ENCODE measurements at places on chromosomes 2 and 18.
A peak's percentile ranks its signal among the peaks of the same experiment; 100 is the strongest.

GRCh38 chr2:48016225-48017019 is 110.1 kb upstream of the FBXO11 start:
- DNase-seq = no peak

DNA sequence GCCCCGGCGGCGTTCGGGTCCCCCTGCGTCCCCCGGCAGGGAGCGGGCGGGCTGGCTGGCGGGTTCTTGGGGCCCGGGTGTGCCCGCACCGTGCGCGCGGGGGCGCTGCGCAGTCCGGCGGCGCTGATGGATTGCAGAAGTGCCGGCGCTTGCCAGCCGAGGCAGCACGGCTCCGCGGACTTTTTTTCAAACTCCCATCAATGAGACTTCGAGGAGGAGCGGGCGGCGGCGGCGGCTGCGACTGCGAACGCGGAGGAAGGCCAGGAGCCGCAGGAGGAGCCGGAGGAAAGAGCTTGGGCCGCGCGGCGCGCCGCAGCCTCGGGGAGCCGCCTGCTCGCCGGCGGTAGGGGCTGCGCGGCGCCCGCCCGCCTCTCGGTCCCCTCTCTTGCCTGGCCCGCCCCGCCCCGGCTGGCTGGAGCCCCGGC is at the start of gene GLI2:
Gene GLI2 (plus strand): TSS at position 123 of the 425 bp plus-strand sequence. CDS start 61,453 bp downstream, outside the sequence.
- peak; percentile 53 for DNase-seq

DNA sequence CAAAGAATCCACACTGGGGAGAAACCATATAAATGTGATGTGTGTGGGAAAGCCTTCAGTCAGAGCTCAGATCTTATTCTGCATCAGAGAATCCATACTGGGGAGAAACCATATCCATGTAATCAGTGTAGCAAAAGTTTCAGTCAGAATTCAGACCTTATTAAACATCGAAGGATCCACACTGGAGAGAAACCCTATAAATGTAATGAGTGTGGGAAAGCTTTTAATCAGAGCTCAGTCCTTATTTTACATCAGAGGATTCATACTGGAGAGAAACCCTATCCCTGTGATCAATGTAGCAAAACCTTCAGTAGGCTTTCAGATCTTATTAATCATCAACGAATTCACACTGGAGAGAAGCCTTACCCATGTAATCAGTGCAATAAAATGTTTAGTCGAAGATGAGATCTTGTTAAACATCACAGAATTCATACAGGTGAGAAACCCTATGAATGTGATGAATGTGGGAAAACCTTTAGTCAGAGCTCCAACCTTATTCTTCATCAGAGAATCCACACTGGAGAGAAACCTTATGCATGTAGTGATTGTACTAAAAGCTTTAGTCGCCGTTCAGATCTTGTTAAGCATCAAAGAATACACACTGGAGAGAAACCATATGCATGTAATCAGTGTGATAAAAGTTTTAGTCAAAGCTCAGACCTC is 16.7 kb upstream of the ZSCAN30 start:
- DNase-seq = no peak

DNA sequence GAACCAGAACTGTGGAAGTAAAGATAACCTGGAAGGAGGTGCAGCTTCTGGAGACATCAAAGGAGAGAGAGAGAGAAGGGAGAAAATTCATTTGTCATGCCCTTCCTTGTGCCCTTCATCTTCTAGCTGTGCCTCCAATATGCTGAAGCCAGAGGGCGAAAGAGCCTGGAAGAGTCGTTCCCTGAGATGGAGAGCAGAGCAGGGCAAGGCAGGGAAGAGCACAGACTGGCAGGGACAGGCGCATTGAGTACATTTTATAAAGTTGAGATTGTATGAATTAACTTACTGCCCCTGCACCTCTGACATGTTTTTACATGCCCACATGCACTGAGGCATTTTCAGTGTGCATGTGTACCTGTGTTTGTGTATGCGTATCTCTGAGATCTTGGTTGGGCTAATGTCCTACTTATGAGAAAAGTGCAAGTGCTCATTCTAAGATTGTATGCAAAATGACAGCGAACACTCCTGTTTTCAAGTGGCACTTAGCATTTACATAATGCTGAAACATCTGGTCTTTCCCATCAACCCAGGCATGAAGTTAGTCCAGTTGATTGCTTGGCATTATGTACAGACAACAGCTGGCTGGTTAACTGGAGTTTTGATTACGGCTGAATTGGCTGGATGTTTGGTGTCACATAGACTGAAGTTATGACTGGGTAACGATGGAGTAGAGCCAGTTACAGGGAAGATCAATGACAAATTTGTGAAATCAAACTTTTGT is 23.7 kb upstream of the MMADHC start:
- DNase-seq = peak; percentile 98

DNA sequence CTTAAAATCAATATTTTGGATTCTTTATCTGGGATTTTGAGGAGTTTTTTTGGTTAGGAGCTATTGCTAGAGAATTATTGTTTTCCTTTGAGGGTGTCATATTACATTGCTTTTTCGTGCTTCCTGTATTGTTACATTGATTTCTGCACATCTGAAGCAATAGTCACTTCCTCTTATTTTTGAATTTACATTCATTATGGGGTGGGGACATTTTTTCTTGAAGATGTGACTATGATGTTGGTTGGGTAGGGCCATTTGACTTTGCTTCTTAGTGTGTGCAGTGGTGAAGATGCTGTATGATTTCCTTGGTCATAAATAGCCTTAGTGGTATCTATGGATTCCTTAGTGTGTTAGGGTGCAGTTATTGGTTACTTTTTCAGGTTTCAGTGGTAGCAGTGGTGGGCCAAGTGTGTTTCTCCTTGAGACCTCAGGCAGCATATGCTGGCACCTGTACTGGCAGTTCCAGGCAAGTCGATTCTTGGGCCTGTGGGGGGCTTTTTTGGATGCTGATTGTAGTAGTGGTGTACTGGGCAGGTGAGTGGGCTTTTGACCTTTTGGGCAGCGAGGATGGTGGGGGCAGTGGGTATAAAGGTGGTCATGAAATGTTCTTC is 61.8 kb downstream of the ARHGAP25 start:
- DNase-seq = no peak

GRCh38 chr2:163248376-163249253 is 410.0 kb upstream of the KCNH7 start:
- DNase-seq = no peak

GRCh38 chr2:11480406-11480805 is 14.4 kb upstream of the E2F6 start:
- no peak for DNase-seq

GRCh38 chr18:54822872-54823845 is 5.1 kb upstream of the RAB27B start:
- no peak for DNase-seq

GRCh38 chr2:233331536-233331935 is 22.8 kb upstream of the DGKD start:
- DNase-seq = no peak

DNA sequence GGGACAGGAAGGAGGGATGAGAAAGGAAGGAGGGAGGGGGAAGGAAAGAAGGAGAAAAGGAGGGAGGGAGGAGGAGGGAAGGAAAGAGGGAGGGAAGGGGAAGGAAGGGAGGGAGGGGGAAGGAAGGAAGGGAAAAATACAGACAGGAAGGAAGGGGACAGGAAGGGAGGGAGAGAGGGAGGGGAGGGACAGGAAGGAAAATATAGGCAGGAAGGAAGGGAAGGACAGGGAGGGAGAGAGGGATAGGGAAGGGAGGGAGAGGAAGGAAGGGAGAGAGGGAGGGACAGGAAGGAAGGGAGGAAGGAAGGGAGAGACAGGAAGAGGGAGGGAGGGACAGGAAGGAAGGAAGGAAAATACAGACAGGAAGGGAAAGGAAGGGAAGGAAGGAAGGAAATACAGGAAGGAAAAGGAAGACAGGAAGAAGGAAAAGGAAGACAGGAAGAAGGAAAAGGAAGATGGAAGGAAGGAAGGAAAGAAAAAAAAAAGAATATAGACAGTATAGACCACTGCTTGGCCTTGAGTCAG is 63.6 kb downstream of the FEZ2 start:
- DNase-seq = no peak

DNA sequence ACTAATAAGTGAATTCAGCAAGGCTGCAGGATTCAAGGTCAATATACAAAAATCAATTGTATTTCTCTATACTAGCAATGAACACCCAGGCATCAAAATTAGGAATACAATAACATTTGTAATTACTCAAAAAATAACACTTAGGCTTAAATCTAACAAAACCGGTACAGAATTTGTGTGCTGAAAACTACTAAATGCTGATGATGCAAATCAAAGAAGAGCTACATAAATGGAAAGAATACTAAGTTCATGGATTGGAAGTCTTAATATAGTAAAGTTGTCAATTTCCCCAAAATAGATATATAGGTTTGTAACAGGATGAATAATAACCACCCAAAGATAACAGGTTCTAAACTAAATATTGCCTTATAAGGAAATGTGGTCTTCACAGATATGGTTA is 286.5 kb downstream of the ALK start:
- no peak for DNase-seq
